ENCODE measurements at places on chromosomes 3 and 15.

DNA sequence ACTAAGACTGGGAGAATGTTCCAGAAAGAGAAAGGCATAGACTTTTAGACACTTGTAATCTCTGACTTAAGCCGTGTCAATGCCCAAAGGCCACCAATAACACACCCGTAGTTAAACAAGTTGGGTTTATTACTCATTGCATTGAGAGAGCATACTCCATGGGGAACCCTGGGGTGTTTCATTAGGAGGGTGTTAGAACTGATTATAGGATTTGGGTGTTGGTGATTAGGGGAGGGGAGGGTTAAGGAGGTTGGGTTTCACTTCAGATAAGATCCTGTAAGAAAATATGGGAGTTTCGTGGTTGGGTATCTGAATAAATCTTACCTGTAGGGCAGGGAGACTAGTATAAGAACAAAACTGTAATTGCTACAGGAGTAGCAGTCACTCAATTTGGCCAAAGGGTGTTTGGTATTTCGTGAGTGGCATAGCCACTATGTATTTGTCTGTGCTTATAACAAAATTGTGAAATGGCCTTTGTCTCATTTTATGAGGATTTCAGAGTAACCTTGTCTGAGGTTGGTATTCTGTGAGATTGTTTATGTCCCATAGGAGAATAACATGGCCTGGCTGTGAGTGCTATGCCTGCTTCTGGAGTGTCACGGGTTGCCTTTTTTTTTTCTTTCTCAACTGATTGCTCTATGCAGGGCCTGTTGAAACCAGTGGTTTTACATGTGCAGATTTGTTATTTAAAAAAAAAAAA is 2.9 kb downstream of the HACD3 start:
- DNase-seq = no peak

DNA sequence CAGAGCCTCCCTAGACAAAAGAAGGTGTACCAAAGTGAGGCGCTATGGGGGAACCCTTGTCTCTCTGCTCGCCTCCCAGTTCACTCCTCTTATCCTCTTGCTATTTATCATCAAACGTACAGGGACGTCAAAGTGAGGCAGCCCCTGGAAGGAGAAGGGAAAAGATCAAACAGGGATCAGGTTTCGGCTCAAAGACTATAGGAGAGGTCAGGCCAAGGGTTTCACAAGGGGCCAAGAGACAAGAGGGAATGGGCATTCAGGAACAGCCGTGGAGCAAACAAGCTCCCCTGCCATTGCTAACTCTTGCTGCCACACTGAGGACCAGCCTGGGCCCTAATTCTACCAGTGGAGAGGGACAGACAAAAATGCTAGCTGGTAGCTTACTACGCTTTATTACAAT is 168.7 kb downstream of the GREM1 start:
- DNase-seq = no peak

DNA sequence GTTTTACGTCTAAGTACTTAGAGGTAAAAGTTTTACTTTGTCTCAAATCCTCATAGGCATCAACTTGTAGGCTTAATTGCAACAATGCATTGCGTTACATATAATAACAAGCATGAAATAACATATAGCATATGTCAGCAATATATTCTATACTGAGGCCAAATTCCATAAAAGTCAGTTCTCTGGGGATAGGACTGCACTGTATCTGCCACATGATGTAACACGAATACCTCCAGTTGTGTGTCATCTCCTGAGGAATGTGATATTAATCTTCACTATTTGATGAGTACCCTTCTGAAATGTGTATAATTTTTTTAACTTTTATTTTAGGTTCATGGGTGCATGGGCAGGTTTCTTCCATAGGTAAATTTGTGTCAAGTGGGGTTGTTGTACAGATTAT is 126.4 kb downstream of the IMPG2 start:
- DNase-seq = no peak

DNA sequence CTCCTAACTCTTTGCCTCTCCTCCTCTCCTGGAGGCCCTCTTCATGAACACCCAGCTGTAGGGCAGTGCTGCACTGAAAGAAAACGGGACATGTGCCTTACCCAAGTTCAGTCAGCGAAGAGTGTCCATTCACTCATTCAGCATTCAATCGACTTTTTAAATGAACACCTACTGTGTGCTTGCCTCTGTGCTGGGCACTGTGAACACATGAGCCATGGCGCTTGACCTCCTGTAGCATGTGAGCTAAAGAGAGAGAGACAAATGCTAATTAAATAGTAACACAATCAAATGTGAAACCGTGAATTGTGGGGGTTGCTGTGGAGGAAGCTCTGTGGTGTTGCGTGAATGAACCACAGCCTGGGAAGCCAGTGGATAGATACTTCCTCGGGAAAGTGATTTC is 43.4 kb downstream of the ST6GAL1 start:
- no peak for DNase-seq

GRCh38 chr15:35507932-35508638 is 37.9 kb downstream of the DPH6 start:
- DNase-seq = no peak

GRCh38 chr3:149476225-149476624 is 1.7 kb downstream of the TM4SF4 start:
- DNase-seq = no peak

DNA sequence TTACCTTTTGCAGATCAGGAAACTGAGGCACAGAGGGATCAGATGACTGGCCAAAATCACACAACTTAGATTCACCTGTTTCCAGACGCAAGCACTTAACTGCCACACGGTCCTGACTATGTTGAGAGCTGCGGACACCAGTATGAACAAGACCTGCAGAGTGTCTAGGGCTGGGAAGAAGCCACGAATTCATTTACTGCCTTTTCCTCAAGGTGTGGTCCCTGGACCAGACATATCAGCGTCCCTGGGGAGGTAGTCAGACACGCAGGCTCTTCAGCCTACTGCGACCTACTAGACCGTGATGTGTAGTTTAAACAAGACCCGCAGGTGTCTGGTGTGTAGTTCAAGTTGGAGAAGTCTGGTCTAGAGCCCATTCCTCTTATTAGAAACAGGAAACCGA is 541 bp upstream of the SLC6A11 start:
- no peak for DNase-seq

DNA sequence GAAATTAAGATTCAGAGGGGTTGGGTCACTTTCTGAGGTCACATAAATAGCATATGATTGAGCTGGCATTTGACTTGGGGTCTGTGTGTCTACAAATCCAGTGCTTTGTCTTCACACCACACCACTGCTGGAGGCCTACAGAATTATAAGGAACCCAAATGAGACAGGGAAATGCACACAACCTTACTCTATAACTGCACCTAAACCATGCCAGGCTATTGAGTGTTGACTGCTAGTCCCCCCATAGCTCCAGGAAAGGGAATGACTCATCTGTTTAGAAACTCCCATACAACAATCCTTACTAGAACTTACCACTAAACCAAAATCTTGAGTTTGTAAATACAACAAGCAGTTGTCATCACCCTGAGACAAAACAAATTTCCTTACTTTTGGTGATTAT is 16.9 kb upstream of the TSC22D2 start:
- no peak for DNase-seq

DNA sequence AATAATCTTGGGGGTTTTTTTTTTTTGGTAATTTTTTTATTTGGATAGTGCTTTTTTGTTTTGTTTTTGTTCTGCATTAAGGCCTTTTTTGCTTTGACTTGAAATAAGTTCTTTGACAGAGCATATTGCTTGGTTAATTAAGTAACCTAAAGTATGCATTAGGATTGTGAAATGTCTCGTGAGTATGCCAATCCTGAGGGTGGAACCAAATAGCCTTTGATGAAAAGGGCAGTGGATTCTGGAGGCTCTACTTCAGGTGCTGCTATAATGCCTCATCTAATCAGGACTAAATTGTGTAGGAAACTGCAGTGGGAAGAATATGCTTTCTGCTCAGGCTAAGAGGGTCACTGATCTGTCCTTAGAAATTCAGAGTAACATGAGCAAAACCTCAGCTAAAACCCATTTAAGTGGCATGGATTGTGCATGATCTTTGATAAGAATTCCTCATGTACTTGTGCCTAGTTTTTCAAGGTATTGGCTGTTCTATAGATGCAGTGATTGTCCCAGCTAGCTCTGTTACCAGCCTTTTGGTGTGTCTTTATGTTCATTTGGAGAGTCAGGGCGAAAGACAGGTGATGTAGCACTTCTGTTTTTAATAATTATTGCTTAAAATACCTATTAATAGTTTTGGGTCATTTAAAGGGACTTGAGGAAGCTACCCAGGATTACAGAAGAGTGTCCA is 15.4 kb downstream of the CDV3 start:
- DNase-seq = no peak

DNA sequence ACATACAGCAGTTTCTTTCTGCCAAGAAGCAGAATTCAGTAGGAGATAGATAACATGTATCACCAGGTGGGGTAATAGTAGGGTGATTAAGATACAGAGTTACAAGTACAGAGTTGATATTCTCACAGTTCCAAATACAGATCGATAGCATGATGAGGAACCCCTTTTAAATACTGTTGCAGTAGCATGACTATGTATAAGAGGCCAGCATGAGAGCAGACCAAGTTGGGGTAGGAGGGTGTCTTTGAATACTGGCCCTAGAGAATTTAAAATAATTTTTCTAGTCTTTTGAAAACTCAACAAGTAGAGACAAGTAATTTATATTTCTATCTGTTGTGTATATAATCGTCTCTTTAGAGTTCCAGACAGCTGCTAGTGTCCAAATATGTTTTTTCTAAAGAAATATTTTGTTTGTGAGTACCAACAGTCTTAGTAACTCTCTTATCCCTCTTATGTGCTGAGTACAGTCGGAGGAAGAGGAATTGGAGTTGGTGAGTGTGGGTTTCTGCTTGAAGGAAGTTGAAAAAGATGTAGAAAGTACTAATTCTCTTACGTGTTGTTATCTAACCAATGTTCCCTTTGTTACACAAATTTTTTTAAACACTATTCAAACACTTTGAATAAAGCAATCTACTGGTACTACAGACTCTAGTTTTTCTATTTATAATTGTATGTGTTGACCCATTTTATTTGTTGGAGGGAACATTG is 30.2 kb downstream of the LYSMD4 start:
- DNase-seq = no peak

Data from NCI-H2107 (cell line).